ENCODE measurements at places on chromosomes 5 and 9.

DNA sequence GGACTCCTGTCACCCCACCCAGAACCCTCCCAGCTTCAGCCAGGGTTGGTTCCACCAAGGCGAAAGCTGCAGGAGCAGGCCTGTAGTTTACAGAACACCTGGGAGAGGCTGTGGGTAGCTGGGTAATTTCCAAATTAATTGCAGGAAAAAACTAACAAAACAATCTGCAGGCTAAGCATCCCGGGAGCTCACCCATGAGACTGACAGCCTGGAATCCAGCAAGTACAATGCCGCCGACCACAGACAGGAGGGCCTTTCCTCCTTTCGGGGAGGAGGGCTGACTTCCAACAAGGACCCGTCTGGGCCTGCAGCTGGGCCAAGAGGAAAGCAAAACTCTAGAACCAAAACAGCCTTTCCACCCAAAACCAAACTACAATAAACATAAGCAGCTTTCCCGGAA, 10.3 kb downstream of the FOXE1 start:
- DNase-seq = no peak

DNA sequence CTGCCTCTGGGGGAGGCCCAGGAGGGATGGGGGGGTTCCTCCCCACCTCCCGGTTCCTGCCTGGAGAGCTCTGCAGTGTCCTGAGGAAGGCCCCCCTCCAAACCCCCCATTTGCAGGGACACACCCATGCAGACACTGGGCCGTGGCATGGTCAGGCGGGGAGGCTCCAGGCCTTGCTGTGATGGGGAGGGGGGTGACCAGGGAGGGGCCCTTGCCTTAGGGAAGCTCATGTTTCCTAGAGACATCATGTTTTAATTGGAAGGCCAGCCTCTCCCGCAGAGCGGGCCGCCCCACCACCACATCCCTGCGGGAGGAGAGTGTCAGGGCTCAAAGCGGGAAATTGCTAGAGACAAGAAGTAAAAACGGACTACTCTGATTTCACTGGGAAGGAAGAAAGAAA, 12.0 kb downstream of the PRRX2 start:
- no peak for DNase-seq

GRCh38 chr9:130215341-130216119, 43.3 kb downstream of the NCS1 start:
- no peak for DNase-seq

DNA sequence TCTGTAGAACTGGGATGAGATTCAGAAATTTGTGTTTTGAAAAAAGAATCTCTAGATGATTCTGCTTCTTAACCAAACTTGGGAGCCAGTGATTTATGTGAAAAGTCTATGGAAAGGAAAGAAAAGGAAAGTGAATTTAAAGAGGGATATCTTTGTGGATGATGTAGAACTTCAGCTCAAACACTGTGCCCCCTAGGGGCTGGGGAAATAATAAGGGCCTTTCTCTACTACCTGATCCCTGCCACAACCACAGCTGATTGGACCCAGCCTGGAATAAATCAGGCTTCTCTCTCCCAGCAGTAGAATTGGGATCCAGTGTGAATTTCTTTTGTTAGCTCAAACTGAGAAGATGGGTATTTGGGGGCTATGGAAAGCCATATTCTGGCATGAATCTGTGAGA, 155.0 kb downstream of the PRELID2 start:
- DNase-seq = no peak

DNA sequence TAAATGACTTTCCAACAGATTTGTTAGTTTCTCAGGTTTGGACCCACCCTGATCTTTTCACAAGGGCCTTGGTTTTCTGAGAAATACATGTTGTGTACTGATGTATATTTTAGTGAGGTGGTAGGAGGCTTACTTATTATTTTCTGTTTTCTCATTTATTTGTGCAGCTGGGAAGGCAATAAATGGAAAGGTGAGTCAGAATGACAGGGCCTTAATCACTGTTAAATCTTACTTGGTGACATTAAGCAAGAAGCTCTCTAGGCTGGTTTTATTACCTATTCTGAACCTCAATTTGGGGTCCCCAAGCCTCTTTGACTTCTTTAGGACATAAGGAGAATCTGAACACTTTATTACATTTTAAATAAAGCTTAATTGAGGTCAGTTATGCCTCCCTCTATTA, 214.0 kb upstream of the DAB2 start:
- DNase-seq = no peak

GRCh38 chr5:154794525-154795234, 39.5 kb downstream of the LARP1 start:
- no peak for DNase-seq

All from NCI-H2227 treated with DMSO at 0.1 percent for 48 hours (cell line).